Renal cortical epithelial cell (primary cell): ENCODE measurements at places on chromosomes 4 and X.

DNA sequence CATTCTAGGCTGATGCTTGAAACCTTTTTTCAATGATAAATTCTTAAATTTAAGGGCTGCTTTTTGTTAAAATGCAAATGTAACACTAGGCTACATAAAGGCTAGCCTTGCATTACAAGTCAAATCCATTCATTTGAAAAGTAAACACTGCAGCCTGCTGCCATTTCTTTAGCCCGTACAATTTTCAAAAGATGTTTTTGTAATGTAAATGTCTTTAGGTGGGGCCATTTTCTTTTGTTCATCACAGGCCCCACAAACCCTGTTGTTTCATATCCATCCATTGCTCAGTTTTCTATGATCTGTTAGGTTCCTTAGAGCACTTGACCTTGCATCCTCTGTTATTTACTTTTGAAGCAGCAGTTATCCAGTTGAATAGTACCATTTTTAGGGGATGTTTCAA is 296.2 kb upstream of the AMOT start:
- DNase-seq = no peak

DNA sequence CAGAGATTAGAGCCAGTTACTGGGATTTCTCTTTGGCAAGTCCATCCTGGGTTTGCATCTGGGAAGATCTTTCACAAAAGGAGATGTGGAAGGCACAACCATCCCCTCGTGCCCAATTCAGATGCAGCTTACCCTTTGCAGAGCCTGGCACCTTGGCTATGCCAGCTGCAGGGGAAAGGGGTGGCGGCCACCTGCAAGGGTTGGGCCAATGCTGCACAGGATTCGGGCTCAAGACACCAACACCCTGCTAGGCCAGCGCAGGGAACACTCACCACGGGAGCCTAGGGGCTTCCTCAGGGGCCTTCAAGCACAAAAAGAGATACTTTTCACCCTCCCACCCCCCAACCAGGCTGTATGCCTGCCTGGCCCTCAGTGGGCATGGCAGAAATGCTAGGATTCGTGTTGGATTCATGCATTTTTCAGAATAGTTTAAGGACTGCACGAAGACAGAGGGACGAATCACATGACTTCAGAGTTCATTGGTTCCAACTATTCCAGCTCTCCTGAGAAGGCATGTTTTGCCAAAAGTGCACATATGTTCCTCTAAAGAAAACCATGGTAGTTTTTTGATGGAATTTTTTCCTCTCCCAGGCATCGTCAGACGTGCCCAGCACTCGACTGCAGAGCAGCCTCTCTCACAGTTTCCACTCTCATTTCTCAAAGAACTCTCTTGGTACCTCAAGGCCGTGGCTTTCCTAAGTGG is 94.4 kb downstream of the PHKA2 start:
- no peak for DNase-seq

GRCh38 chr4:57320217-57320616 is 210.0 kb upstream of the IGFBP7 start:
- DNase-seq = no peak

GRCh38 chrX:64205441-64205734 is at the start of gene AMER1:
TSS of gene AMER1 (minus strand) at chrX:64205708. CDS start at chrX:64193286, 12,422 bp downstream.
- DNase-seq = no peak

- peak; percentile 49 for DNase-seq
Measured at GRCh38 chr4:114208574-114209151, 229.2 kb upstream of the ARSJ start.

DNA sequence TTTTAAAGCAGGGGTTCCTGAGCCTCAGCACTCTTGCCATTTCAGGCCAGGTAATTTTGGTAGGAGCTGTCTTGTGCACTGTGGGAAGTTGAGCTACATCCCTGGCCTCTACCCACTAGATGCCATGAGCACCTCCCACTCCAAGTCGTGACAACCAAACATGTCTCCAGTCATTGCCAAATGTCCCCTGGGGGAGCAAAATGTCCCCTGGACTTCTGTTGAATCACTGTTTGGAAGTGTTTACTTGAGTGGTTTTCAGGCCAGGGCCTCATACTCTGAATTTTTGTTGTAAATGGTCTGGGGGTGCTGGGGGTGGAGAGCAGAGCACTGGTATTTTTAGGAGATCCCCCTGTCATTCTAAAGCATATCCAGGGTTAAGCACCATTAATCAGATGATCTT is 3.2 kb downstream of the PDK3 start:
- peak; percentile 28 for DNase-seq

DNA sequence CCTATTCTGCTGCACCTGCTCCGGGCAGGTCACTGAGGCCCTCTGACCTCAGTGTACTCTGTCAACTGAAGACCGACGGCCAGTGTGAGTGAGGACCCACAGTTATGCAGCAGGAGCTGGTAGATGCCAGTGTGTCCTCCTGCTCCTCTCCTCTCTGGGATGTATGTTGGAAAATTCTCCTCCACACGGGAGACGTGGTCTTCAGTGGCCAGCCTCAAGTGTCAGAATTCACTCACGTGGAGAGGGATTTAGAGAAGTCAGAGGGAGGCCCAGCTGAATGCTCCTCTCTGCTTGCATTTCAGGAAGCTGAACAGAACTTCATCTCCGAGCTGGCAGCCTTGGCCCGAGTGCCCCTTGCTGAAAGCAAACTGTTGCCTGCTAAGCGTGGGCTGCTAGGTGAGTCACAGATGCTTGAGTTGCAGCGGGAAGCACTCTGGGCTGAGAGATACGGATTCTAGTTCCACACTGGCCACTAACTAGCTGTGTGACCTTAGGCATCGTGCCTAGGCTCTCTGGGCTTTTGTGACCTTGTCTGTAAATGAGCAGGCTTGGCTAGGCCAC is 83.6 kb downstream of the CRMP1 start:
- no peak for DNase-seq

GRCh38 chr4:185470501-185471195 is 885 bp downstream of the CCDC110 start:
- peak; percentile 45 for DNase-seq

DNA sequence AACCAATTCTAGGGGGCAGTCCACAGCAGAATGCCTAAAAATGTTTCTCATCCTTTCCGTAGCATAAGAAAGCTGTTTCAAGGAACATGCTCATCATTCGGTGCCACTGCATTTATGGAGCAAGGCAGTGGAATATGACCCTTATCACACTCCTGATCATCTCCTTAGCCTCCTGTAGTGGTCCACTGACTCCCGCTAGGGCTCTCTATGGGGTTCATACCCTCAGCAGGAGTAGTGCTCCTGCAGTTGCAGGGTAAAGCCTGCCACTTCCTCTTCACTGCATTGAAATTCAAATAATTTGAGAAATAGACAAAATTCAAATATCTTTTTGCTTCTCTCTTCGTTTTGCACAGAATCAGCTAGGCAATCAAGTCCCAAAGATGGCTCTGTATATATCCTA is 107.0 kb downstream of the NDST3 start:
- DNase-seq = no peak
